GM23338 (cell line): ENCODE measurements at places on chromosomes 5 and 9. TPM values are rescaled to one million over a fixed set of nuclear protein-coding genes. Genes with fewer than 3 reads are reported as not detected.

DNA sequence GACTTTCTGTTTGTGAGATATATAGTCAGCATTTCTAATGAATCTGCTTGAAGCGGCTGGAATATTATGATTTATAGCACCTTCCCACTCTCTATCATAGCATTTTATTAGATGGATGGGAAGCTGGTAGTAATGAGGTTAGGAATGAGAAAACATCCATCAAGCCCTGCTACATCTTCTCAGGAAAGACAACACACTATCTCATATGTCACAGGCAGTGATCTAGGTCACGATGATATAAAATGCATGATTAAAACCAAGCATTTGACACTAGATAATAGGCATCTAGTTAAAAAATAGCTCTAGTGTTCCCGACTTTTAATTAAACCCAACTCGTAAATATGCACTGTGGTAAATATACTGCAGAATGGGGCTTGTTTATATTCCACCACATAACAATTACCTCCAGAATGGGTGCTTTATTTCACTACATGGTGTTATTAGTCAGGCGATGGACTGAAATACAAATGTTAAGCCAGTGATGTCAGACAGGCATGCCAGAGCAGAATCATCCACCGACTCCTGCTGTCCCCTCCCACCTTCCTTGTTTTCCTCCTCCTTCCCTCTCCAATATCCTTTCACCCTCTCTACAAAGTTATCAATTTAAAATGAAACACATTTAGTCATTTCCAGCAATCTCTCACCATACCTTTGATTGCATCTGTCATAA, 286.8 kb downstream of the SPATA31D1 start:
- DNase-seq, result no peak

IFNA13 gene
- total RNA-seq, result not detected in 2 replicates

WHRN gene
- 8.9 and 11.2 TPM in 2 replicates for total RNA-seq

PCDHB16 gene
- total RNA-seq, result 2.2 and 2.4 TPM in 2 replicates

GRCh38 chr9:31847963-31848362, 536.5 kb upstream of the ACO1 start:
- DNase-seq, result no peak

DDX4 gene
- total RNA-seq, result 0.83 TPM in 1 of 2 replicates, not detected in the other

DNA sequence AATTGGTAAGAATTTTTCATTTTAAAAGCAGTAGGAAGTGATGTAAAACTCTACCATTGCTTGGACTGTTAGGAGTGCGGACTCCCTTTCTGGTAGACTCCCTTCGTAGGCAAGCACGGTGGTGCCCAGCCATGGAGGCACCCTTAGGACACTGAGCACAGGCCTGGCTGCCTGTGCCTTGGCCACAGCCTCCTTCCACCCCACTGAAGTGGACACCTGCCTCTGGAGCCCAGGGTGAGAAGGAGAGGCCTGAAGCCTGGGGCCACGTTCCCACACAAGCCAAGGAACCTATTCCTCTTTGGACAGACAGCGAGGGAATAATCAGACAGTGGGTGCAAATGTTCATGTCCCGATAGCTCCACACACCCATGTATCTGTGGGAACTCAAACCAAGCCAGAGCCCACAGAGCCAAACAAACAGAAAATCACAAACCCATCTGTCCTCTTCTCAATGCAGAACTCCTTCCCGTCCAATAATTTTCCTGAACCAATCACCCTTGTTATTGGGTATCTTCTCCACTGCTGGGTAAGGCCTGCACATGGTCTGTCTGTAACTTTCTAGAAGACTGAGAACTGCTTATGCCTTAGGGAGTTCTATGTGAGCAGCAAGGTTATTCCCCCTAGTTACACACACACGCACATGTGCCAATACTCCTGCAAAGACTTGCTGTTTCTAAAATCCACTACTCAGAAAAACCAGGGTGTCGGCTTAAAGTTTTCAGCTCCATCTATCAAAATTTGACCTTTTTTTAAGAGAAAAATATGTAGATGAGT, 45.2 kb downstream of the UBE2QL1 start:
- no peak for DNase-seq

DNA sequence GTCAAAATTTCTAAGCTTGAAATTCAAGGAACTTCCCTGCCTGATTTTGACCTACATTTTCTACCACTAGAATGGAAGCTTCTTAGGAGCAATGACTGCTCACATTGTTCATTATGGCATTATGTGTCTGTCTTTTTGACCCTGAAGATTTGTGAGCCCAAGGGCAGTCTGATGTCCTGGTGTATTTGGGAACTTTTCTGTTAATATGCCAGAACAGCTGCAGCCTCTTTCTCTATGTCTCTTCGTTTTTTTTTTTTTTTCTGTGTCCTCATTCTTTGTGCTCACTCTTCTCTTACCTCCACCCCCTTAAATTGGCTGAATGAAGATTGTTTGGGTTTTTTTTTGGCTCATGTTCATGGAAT, 34.8 kb upstream of the TMC1 start:
- no peak for DNase-seq
